AML-193 (cell line): ENCODE measurements at places on chromosomes 1 and 21.
A peak's percentile ranks its signal among the peaks of the same experiment; 100 is the strongest.

DNA sequence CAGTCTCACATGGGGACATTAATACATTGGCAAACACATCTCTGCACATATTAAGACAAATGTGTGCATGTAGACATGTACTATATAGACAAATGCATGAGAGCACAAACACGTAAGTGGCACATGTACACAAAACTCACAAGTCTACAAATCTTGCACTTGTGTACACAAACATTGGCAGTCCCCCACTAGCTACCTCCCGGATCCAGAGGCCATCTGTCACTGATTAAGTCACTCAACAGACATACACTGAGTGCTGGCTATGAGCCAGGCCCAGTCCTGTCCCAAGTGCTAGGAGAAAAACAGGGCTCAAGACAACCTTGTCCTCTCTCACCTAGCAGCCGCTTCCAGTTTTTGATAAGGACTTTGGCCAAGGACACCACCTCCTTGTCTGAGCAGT is 7.0 kb downstream of the TCEA3 start:
- no peak for DNase-seq

GRCh38 chr1:113903501-113904292 is 902 bp downstream of the AP4B1 start:
- peak; percentile 48 for DNase-seq

GRCh38 chr1:67317803-67318202 is 10.1 kb downstream of the IL12RB2 start:
- no peak for DNase-seq

DNA sequence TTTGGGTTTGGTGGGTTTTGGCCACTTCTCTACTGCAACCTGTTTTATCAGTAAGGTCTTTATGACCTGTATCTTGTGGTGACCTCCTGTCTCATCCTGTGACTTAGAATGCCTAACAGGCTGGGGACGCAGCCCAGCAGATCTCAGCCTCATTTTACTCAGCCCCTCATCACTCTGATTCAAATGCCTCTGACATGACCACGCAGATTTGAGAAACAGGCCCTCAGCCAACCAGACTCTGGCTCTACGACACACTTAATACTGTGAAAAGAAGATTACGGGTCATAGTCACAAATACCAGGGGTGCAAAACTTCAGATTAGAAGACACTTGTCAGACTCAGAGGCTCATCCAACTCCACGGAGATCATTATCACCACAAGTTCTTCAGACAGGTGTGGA is 28.3 kb upstream of the KIF26B start:
- no peak for DNase-seq

- DNase-seq = no peak
These were observed 150.8 kb downstream of the ROR1 start for GRCh38 chr1:63924600-63924999.

DNA sequence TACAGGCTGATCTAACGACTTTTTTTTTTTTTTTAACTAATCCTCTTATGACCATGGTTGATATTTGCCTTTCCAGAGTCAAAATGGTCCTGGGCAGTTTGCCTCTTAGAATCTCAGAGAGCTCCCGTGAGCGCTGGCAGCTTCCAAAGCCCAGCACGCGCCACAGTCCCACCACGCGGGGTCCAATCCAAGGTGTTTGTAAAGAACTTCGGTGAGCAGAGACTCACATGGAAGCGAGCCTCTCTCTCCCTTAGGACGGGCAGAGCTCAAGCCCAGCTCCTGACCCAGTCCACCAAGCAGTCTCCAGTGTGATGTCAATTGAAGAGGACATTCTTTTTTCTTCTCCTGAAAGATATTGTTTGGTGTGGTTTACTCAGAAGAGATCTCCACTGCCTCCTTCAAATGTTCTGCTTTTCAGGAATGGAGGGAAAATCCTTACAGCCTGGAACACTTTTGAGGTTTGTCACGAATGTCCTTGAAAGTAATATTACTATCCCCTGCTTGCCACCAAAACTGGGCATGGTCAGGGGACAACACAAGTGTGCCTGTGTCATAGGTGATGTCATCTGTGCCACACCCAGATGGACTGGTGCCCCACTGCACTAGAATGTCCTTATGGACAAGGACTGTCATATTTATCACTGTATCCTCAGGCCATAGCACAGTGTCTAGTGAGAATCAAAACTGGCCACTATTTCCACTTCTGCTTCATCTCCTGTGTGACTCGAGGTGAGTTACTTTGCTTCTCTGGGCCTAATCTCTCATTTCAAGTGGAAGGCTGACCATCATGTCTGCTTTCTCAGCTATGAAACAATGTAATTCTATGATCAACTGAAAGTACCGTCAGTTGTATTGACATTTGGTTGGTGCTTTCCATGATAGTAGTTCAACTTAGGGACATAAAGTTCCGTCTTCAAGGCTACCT is 97.4 kb upstream of the EDEM3 start:
- DNase-seq = no peak

GRCh38 chr1:4517186-4517954 is 137.0 kb upstream of the AJAP1 start:
- no peak for DNase-seq

- no peak for DNase-seq
These were observed 36.2 kb downstream of the ACOT7 start for GRCh38 chr1:6357243-6357936.

GRCh38 chr1:217876896-217877295 is 245.8 kb downstream of the SPATA17 start:
- DNase-seq = no peak

DNA sequence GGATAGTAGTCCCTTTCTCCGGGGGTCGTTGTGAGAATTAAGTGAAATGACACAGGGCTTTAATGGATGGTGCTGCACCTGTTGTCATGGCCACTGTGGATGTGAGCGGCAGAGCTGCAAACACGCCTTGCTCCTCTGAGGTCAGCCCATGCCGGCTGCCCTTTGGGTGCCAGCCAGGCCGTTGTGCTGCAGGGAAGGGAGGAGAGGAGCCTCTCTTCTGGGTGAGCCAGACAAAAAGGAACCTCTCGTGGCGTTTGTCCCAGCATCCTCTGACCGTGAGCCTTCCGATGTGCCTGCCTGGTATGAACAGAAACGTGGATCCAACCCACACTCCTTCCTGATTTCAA is 383.0 kb upstream of the VAMP3 start:
- DNase-seq = no peak

DNA sequence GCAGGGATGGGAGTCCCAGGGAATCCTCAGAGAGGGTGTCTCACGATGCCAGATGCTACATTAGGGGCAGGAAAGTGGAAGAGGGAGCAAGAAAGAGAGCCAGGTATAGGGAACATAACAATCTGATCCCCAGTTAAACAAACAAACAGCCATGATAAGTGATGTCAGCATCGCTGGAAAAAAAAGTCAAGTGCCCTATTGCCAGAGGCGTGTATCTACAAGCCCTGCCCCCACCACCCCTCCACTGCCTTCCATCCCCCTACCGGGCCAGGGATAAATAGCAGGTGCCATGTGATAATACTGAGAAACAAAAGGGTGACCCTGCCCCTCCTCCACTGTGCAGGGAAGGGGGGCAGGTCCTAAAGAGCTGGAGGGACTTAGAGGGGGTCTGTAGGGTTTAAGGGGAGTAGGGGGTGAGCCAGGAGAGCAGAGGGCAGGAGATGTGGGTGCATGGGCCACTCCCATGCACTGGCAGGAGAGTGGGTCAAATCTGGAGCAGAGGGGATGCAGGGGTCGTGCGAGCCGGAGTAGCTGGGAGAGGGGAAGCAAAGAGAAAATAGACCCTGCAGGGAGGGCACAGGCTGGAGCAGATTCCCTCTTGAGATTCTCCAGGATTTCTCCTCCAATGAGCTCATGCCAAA is 3.4 kb downstream of the SLC26A9 start:
- no peak for DNase-seq

- no peak for DNase-seq
These were observed 899 bp downstream of the OPRD1 start for GRCh38 chr1:28812669-28813468.

GRCh38 chr1:60510162-60510561 is 436.6 kb upstream of the C1orf87 start:
- no peak for DNase-seq

DNA sequence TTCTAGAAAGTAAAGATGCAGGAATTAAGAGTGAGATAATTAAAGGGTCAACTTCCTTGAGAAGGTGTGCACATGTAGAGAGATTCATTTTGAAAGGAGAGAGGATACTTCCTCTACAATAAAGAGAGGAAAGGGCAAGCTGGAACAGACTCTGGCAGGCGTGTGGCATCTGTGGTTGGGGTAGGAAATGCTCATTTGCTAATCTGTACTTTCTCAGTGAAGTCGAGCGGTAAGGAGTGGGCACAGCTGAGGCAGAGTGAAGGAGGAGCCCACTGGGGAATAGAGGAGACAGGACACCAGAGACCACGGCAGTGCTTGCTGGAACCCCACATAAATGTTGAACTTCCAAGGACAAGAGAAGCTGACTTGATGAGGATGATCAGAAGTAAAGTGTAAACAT is 49.1 kb downstream of the PCSK9 start:
- DNase-seq = no peak
